ENCODE measurements at places on chromosomes 7 and 10. TPM values are rescaled to one million over a fixed set of nuclear protein-coding genes. Genes with fewer than 3 reads are reported as not detected.
A peak's percentile ranks its signal among the peaks of the same experiment; 100 is the strongest.

GRCh38 chr10:125005312-125006187 lies 63.6 kb downstream of the ZRANB1 start:
- H3K4me1 ChIP-seq = peaks cover 97% of the 10 kb centered on the region
- H3K4me3 ChIP-seq = no peak overlapping the region
- DNase-seq = no peak
- peaks cover 15% of the 10 kb centered on the region for H3K36me3 ChIP-seq
- H3K27me3 ChIP-seq = no peaks in the 10 kb centered on the region

DNA sequence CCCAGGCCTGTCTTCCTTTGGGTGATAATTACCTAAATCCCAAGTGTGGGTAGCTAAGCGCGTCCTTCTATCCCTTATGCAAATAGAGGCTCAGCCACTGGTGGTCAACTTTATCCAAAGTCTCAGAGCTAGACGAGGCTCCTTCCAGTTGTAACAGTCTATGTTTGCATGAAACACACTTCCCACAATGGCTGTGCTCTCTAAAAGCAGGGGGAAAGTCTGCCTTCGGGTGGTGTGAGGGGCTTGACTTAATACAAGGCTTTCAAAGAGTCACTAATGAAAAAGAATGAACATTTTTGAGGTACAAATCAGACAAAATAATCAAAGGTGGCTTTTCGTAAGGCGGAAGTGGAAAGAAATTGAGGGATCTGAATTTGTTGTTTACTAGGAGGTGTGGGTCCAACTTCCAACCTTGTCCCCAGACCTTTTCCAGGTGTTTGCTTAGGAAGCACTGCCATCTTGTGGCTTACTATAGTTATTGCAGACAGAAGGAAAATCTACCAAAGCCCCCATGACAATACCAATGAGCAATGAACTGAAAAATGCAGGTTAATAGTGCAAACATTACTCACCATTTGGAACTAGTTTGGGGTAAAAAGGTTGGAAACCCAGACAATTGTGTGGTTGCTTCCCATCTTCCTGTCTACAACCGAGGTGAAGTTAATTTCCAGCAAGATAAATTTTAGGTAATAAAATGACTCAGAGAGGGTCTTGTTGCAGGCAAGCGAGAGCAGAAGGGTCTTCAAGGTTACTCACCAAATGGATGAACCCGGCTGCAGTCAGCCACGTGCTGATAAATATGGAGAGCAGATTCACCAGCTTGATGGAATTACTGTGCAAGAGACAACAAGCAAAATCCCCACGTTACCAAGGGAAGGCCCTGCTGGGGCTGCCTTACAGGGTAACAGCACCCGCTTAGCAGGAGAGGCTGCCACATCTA lies 525.7 kb downstream of the KCNMA1 start:
- peaks cover 7% of the 10 kb centered on the region for H3K4me1 ChIP-seq
- no peak overlapping the region for H3K27ac ChIP-seq
- H3K27me3 ChIP-seq = no peaks in the 10 kb centered on the region
- no peak for DNase-seq
- no peaks in the 10 kb centered on the region for H3K36me3 ChIP-seq
- H3K4me3 ChIP-seq = no peak overlapping the region

DNA sequence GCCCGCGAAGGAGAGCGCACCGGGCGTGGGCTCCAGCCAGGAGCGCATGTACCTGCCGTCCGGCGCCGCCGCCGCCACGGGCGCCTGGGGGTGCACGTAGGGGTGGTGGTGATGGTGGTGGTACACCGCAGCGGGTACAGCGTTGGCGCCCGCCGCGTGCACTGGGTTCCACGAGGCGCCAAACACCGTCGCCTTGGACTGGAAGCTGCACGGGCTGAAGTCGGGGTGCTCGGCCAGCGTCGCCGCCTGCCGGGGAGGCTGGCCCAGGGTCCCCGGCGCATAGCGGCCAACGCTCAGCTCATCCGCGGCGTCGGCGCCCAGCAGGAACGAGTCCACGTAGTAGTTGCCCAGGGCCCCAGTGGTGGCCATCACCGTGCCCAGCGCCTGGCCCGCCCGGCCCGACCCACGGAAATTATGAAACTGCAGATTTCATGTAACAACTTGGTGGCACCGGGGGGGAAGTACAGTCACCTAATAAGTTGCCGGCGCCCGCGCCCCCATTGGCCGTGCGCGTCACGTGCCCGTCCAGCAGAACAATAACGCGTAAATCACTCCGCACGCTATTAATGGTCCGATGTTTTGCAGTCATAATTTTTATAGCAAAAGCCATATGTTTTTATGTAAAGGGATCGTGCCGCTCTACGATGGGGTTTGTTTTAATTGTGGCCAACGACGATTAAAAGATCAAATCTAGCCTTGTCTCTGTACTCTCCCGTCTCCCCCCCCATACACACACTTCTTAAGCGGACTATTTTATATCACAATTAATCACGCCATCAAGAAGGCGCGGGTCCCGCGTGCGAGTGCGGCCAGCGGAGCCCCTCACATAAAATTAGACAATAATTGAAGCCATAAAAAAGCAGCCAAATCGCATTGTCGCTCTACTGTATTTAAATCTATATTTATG lies at the start of gene HOXA9:
Gene HOXA9 (minus strand): TSS at position 449 of the 907 bp plus-strand sequence. CDS start 80 bp downstream, at position 369.
- H3K36me3 ChIP-seq = no peaks in the 10 kb centered on the region
- H3K27me3 ChIP-seq = peaks cover 100% of the 10 kb centered on the region
- DNase-seq = no peak
- H3K27ac ChIP-seq = no peak within 1 kb of the TSS
- H3K4me1 ChIP-seq = peaks cover 24% of the 10 kb centered on the region

Gene ZNF467
- total RNA-seq = 14.2 TPM

DNA sequence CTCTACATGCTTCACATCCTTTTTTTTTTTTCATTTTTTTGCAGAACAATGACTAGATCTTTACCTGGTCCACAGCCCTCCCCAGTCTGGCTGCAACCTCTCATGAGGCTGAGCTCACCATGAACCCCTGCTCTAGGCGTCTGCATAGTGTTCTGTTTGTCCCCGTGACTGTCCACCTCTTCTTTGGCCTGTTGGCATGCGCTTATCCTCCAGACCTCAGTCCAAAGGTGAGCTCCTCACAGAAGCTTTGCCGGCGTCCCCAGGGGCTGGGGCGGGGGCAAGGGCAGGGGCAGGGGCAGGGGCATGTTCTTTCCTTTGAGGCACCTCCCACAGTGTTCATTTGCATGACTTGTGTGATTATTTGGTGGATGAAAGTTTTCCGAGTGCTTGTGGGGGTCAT lies 218.4 kb upstream of the ZNF32 start:
- H3K4me3 ChIP-seq = no peak overlapping the region
- H3K27me3 ChIP-seq = no peaks in the 10 kb centered on the region
- no peak for DNase-seq

Gene HECW1
- total RNA-seq = 1.3 TPM

DNA sequence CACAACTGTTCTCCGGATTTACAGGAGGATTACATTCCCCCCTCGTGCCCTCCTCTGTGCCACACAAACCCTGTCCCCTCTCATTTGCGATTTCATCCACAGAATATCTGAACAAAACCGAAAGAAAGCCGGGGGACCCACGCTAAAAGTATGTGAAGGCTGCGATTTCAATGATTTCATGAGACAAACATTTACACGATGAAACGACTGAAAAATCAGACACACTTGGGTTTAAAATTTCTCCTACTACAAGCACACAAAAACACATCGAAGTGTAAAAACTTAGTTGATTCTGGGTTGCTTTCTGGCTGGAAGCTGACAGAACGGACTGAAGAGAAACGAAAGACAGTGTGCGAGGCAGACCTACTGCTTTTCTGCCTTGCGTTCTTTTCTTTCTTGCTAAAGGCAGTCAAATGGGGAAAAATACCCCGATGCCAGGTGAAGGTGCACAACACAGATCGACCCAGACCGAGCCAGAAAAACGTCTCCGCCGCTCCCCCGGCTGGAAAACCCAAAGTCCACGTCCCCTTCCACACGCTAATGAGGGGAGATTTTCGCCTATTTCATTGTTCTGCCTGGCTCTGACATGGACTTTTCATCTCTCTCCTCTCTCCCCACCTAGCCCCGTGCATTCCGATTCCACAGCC lies 1.2 kb downstream of the HIPK2 start:
- H3K27ac ChIP-seq = peak overlapping the region; percentile 97
- peak overlapping the region; percentile 88 for H3K4me3 ChIP-seq
- DNase-seq = peak; percentile 67
- H3K4me1 ChIP-seq = peaks cover 47% of the 10 kb centered on the region

- H3K4me3 ChIP-seq = no peak overlapping the region
- H3K36me3 ChIP-seq = peaks cover 11% of the 10 kb centered on the region
- H3K27ac ChIP-seq = no peak overlapping the region
Observed at GRCh38 chr7:36285276-36285675, 104.4 kb upstream of the ANLN start.

Gene BHLHA15
- total RNA-seq = 20.1 TPM

DNA sequence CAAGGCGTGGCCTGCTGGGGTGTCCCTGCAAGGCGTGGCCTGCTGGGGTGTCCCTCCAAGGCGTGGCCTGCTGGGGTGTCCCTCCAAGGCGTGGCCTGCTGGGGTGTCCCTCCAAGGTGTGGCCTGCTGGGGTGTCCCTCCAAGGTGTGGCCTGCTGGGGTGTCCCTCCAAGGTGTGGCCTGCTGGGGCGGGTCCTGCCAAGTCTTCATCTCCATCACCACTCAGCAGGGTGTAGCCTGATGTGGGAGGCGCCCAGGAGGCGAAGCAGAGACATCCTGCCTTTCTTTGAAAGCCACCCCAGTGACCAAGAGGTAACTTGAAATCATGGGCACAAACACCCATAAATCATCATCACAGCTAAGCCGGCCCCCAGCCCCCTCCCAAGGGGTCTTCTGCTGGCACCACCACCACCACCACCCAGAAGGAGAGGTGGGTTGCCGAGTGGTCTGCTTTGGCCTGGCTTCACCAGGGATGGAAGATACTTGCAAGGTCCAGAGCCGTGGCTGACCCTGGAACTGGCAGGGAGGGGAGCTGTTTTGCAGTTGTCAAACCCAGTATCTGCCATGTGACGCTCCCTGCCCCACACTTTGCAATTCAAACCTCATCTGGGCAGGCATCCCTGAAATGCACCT lies 190.6 kb downstream of the EBF3 start:
- H3K27me3 ChIP-seq = no peaks in the 10 kb centered on the region
- H3K4me3 ChIP-seq = no peak overlapping the region
- no peak for DNase-seq
- H3K27ac ChIP-seq = no peak overlapping the region
- H3K36me3 ChIP-seq = peaks cover 5% of the 10 kb centered on the region

DNA sequence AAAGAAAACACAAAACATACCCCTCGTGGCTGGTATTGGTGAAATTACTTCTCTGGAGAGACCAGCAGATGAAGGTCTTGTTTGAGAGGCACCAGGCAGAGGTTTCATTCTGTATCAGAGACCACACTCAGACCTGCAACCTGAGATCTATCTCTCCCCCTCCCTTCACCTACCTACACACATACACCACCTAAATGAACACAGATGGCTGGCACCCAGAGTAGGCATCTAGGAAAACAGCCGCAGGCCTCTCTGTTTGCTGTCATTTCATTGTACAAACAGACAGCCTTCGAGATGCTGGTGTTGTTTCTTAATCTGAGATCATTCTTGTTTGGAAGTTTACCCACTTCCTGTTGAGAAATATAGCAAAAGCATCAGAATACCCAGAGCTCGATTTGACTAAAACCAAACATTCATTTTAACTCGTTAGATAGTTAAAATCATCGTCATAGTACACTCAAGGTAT lies 173.9 kb upstream of the SLC25A13 start:
- H3K27ac ChIP-seq = no peak overlapping the region
- H3K4me1 ChIP-seq = no peaks in the 10 kb centered on the region
- H3K4me3 ChIP-seq = no peak overlapping the region
- no peaks in the 10 kb centered on the region for H3K27me3 ChIP-seq

DNA sequence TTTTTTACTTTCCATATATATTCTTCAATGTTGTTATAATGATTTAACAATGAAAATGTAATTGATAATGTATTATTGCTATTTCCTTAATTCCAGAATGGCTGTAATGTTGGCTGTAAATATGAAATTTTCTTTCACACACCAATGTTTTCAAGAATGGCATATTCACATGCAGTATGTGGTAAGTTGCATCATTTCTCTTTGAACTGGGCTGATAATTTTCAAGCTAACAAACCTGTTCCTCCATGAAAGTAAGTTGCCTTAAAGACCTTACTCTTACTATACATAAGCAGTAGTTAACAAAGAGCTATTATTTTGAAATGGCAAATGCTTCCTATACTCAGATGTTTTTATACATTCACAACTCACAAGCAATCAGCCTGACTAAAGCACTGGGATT lies 154.5 kb downstream of the TMEM168 start:
- no peaks in the 10 kb centered on the region for H3K4me1 ChIP-seq
- no peak overlapping the region for H3K4me3 ChIP-seq
- H3K27me3 ChIP-seq = no peaks in the 10 kb centered on the region
- H3K27ac ChIP-seq = no peak overlapping the region

Gene GPR85
- not detected for total RNA-seq

DNA sequence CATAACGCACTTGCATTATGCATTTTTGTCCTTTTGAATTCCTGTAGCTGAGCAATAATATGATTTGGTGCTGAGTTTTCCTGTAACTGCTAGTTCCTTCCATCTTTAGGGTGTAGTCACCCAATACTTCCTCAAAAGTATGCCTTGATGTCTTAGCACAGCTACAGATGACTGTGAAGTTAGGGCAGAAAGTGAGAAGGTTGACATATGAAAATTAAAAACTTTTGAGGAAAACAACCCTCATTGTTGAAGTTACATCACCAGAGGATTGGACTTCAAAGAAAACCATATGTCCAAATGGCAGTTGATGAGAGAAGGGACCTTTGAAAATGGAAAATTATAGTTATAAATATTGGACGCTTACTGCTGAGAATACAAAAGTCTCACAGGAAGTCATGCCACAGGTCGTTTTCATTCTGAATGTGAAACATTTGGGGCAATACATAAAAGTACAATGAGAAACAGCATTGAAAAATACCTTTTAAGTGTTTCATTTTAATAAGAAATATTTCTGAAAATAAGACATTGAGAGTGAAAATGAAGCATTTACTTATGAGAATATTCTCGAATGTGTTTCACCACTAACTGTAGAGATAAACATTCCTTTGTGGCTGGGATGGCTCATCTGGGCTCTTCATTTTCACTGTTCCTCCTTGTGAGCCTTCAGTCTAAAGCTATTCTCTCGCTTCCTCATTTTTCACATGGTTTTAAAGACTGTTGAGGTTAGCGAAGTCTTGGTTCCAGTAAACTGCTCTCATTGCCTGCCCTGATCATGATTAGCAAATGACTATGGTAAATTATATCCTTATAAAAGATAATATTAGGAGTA lies 61.4 kb upstream of the NME8 start:
- no peaks in the 10 kb centered on the region for H3K27me3 ChIP-seq
- DNase-seq = no peak
- no peaks in the 10 kb centered on the region for H3K4me1 ChIP-seq
- no peak overlapping the region for H3K27ac ChIP-seq
- no peak overlapping the region for H3K4me3 ChIP-seq

DNA sequence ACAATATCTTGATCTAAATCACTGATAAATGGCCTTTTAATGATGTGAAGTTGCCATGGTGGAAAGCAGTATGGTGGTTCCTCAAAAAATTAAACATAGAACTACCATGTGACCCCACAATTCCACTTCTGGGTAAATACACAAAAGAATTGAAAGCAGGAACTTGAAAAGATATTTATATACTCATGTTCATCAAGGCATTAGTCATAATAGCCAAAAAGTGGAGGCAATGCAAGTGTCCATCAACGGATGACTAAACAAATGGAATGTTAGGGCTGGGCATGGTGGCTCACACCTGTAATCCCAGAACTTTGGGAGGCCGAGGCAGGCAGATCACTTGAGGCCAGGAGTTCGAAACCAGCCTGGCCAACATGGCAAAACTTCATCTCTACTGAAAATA lies 2.0 kb upstream of the DNAJC12 start:
- H3K27ac ChIP-seq = no peak overlapping the region
- no peaks in the 10 kb centered on the region for H3K27me3 ChIP-seq
- no peak overlapping the region for H3K4me3 ChIP-seq
- H3K4me1 ChIP-seq = peaks cover 10% of the 10 kb centered on the region

All from stomach (tissue), 19 donors.